ENCODE measurements at places on chromosomes 3 and 15.

DNA sequence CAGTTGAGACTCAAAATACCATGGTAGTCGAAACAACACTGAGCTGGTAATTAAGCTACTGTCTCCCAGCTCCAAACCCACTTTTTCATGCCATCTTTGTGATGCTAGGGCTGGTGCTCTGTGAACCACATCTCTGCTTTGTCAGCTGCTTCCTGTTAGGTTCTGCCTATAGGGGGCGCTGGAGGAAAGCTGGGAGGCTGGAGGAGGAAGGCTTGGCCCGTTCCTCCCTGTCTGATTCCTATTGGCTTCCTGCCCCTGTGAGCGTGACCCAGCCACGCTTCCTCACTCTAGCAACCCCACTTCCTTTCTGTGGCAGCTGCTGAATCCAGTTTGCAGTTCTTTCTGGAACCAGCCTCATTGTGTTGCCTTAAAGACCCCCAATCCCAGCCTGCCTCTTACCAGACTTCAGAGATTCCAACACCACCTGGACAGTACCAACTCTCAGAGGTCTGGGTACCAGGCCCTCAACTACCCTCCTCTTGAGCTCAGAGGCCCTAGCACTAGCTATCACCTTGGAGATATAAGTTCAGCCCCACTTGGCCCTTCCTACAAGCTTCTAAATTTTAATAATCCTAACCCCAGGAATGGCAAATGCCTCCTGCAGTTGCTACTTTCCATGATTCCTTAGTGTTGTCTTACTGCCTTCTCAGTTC lies 120.9 kb downstream of the ERC2 start:
- peak; percentile 27 for DNase-seq

DNA sequence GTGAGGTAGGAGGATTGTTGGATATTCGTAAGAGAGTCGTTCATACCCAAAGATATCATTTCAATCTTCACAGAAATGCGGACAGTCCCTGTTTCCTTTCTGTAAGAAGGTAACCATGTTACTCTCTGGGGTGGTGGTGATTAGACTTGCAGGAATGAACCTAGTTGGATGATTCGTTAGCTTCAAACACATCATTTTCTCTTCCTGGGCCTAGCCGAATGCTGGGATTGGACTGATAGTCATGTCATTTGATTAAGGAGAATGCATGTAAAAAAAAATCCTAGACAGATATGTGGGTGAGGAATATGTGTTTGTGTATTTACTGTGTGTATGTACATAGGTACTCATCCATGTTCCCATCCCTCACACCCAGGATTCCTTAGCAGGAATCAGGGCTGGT lies 12.4 kb downstream of the SLCO3A1 start:
- DNase-seq: peak; percentile 4

DNA sequence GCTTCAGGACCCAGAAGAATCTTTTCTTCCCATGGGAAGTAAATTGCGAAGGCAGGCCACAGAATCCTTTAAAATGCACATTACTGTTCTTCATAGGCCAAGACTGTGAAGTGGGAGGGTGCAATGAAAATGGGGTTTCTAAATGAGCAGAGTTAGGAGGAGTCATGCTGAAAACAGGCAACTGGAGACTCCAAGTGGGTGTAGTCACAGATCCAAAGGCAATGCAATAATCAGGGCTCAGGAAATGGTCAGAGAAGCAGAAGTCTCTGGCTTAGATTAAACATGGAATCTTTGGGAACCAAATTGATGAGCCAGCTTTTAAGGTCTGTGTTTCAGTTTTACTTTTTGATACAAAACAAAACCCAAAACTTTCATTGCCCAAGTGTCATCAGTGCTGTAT lies 37.6 kb downstream of the HHLA2 start:
- no peak for DNase-seq

DNA sequence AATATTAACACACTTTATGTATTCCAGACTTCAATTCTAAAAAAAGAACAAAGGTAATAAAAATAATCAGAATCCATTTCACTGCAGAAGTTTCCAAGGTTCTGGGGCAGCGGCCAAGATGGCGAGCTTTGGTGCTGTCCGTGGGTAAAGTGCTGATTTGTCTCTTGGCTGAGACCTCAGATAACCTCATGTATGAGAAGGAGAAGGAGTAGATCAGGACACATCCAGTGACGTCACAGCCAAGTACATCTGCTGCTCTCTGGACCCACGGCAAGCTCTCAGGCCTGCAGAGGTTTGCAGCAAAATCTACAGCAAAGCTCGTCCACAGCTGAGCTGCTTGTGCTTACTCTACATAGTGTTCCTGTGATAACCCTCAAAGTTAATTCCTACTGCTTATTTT lies 165.7 kb downstream of the MAGI1 start:
- no peak for DNase-seq

GRCh38 chr3:152083135-152083534 lies 185.6 kb upstream of the MBNL1 start:
- no peak for DNase-seq

- DNase-seq: no peak
These were observed 231.5 kb downstream of the EFHB start for GRCh38 chr3:19702416-19703078.

GRCh38 chr3:33746416-33747116 lies 28.5 kb upstream of the CLASP2 start:
- no peak for DNase-seq

GRCh38 chr3:194308601-194309449 lies 42.3 kb downstream of the CPN2 start:
- DNase-seq: no peak

- no peak for DNase-seq
These were observed 17.9 kb downstream of the DZIP1L start for GRCh38 chr3:138097192-138098172.
